ENCODE measurements at places on chromosomes 1 and 21.
A peak's percentile ranks its signal among the peaks of the same experiment; 100 is the strongest.

GRCh38 chr1:46188295-46189030, 9.8 kb downstream of the POMGNT1 start:
- DNase-seq = no peak

- DNase-seq = no peak
Measured at GRCh38 chr1:41917835-41918449, 780 bp downstream of the HIVEP3 start.

GRCh38 chr1:23118957-23119792, 49.5 kb downstream of the LUZP1 start:
- peak; percentile 31 for DNase-seq

GRCh38 chr1:16386454-16387113, 19.5 kb downstream of the SZRD1 start:
- no peak for DNase-seq

GRCh38 chr1:219938706-219939105, 10.3 kb upstream of the SLC30A10 start:
- DNase-seq = no peak

DNA sequence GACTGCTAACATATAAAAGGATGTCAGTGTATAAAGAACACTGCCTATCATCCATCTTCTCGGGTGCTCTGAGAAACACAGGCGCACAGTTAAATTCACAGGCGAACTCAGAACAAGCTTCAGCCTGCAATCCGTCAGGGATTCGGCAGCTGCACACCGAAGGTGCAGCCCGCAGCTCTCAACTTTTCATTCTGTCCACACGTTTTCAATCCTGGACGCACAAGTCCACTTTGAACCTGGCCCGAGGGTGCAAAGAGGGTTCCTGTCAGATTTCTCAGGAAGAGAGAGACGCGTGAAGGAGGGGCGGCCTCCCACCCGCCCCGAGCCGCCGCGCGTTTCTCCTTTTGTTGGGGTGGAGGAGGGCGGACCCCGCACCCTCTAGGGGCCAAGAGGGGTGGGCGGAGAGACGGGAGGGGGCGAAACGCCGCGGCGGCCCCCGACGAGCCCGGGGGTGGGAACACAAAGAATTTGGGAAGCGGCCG, 724 bp downstream of the DOCK7 start:
- DNase-seq = no peak

DNA sequence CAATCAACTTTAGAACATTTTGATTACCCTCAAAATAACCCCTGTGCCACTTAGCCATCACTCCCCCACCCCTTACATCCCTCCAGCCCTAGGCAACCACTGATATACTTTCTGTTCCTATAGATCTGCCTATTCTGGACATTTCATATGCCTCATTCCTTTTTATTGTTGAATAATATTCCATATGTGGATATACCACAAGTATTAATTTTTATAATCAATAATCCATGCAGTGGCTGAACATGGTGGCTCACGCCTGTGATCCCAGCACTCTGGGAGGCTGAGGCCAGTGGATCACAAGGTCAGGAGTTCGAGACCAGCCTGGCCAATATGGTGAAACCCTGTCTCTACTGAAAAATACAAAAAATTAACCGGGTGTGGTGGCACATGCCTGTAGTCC, 20.1 kb upstream of the MED18 start:
- DNase-seq = no peak

GRCh38 chr21:37356706-37357105, 9.9 kb upstream of the DYRK1A start:
- DNase-seq = no peak

GRCh38 chr1:198788561-198789064, 149.8 kb downstream of the PTPRC start:
- no peak for DNase-seq

DNA sequence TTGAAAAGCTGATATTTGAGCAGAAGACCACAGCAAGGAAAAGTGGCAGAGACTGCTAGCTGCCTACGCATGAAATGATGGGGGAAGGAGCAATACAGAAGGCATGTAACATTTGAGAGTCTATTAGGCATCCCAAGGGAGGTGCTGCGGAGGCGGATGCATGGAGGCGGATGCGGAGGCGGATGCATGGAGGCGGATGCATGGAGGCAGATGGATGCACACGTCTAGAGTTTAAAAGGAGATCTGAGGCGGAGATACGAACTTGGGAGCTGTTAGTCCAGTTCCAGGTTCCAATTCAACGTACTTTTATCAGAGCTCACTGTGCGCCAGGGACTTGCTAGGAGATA, 744 bp upstream of the DDX20 start:
- DNase-seq = peak; percentile 19

- no peak for DNase-seq
Measured at GRCh38 chr1:216221260-216221700, 202.0 kb downstream of the USH2A start.

GRCh38 chr1:41495210-41495948, 10.9 kb upstream of the EDN2 start:
- DNase-seq = no peak

- DNase-seq = no peak
Measured at GRCh38 chr1:184247671-184248070, 139.2 kb upstream of the C1orf21 start.

- DNase-seq = no peak
Measured at GRCh38 chr1:112717263-112717873, 2.2 kb upstream of the PPM1J start.

- DNase-seq = no peak
Measured at GRCh38 chr1:207308451-207309190, 12.9 kb upstream of the CD55 start.

GRCh38 chr1:1624443-1625403, 7.2 kb upstream of the MMP23B start:
- DNase-seq = no peak

GRCh38 chr1:225481738-225482137, 53.9 kb upstream of the LBR start:
- no peak for DNase-seq

- DNase-seq = no peak
Measured at GRCh38 chr1:186178426-186179043, 196.5 kb downstream of the TPR start.

DNA sequence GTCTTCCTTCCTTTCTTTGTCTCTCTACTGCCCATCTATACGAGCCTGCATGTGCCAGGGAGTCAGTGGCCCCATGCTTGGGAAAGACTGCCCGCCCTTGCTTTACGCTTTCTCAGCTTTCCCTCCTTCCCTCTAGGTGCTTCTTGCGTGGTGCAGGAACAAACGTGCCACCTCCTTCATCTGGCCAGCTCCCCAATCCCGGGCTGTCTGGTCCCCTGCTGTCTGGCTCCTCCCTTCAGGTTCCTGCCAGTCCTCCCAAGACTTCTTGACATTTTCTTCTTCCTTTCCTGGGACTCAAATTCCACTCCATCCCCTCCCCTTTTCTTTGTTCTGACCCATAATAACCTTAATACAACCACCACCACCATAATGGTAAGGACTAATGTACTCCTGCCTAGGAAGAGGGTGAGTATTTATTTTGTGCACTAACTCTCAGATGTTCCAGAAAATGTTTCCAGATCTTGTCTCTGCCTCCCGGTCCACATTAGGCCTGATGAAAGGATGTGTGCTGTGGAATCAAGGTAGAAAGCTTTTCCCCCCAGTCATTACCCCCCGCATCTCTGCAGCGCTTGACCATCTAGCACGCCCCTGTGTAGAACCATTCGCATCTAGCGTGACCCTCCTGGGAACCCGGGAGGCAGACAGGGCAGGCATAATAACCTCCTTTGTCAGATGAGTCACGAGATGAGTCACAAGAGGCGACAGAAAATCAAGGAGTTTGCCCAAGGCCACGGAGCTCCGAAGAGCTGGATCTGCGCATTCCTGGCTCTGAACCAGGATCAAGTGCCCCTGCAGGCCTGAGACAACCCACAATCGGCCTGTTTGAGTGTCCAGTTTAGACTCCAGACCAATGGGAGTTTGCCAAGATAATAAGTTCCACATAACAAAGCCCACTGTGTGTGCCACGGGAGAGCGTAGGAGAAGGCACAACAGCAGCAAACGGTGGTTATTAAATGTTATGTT, 60.1 kb upstream of the NEK2 start:
- no peak for DNase-seq

- DNase-seq = no peak
Measured at GRCh38 chr1:177411381-177411780, 240.6 kb downstream of the BRINP2 start.

DNA sequence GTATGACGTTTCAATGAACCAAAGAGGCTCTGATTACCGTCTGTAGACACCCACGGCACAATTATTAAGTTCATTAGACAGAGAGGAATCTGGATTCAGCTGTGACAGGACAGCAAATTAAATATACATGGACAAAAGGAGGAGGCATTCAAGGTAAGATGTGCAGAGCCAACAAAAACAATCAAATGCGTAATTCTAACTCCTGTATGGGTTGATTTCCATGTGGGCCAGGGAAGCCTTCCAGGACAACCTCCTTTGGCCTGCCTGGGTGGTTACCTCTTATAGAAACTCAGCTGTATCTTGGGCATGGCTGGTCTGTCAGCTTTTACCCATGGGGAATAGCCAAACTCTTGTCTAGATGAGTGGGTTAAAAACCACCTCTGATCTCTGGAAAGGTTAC, 43.8 kb downstream of the CCN1 start:
- no peak for DNase-seq

GRCh38 chr21:17476006-17476405, 36.8 kb upstream of the CXADR start:
- DNase-seq = no peak

- DNase-seq = no peak
Measured at GRCh38 chr1:33342041-33342723, 21.3 kb upstream of the A3GALT2 start.

DNA sequence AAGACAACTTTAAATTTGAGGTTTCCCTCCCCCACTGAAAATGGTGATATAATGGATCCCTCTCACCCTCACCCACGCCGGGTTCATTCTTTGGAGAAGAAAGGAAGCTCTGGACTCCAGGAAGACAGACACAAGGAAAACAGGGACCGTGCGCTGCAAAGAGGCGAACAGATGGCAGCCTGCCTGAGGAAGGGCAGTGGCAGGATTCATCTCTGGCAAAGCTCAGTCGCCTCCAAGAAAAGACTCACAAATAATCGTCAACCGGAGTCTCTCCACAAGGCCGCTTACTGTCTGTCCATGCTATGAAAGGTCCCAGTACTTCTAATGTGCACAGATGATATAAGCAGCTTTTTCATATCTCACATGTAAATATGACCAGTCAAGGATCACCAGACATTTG, 110.3 kb downstream of the TIAM1 start:
- no peak for DNase-seq

GRCh38 chr1:175268720-175269119, 76.1 kb upstream of the KIAA0040 start:
- DNase-seq = no peak

GRCh38 chr1:22491995-22492715, 40.5 kb downstream of the ZBTB40 start:
- DNase-seq = no peak

GRCh38 chr1:115112496-115113375, 23.4 kb upstream of the TSPAN2 start:
- DNase-seq = peak; percentile 46

DNA sequence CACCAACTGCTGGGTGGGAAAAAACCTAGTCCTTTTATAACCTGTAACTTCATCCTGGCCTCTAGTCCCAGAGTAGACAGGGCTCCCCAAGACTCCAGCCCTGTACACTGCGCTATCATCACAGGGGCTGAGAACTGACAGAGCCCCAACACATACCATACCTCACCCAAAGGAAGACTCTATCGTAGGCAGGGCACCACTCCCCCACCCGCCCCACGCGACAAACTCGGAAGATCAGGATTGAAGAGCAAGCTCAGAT, 15.8 kb downstream of the INPP5B start:
- no peak for DNase-seq

DNA sequence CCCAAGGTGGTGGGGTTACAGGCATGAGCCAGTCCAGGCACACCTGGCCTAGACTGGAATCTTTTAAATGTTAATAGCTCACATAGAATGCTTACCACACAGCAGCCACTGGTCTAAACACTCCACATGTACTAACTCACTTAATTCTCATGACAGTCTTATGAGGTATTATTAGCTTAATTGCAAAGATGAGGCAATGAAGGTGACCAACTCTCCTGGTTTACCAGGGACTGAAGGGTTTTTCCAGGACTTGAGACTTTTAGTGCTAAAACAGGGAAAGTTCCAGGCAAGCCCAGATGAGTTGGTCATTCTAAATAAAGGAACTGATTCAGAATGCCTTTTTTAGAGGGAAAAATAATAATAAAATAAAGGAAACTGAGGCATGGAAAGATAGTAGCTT, 7.0 kb upstream of the STMN1 start:
- no peak for DNase-seq

DNA sequence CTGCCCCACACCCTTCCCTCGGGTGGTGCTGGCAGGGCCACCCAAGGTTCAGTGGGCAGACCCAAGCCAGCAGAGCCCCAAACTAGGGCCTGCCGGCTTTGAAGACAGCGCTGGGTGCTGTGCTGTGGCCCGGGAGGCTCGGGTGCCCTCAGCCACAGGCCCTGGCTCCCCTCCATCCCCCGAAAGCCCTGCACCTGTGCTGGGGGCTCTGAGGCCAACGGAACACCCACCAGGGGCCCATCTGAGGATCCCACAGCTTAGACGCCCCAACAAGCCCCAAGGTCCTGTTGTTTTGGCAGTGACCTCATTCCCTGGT, 8.6 kb downstream of the ITGB2 start:
- DNase-seq = no peak

- DNase-seq = no peak
Measured at GRCh38 chr1:102219463-102219862, 222.7 kb upstream of the OLFM3 start.

DNA sequence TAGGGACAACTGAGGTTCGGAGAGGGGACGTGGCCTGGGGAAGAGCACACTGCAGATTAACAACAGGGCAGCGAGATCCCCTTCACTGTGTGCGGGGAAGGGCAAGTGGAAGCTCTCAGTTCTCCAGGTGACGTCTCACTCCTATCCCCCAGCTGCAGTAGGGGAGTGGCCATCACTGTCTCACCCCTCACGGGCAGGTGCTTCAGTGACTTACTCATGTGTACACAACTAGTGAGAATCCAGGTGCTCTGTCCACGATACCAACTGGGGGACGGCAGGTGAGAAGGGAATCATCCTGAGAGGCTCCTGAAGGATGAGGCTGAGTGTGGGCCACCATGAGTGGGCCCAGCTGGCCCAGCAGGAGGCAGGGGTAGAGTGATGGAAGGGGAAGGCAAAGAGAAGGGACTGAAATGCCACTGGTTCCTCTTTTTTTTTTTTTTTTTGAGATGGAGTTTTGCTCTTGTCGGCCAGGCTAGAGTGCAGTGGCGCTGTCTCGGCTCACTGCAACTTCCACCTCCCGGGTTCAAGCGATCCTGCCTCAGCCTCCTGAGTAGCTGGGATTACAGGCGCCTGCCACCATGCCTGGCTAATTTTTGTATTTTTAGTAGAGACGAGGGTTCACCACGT, 25.9 kb downstream of the RHBG start:
- no peak for DNase-seq

DNA sequence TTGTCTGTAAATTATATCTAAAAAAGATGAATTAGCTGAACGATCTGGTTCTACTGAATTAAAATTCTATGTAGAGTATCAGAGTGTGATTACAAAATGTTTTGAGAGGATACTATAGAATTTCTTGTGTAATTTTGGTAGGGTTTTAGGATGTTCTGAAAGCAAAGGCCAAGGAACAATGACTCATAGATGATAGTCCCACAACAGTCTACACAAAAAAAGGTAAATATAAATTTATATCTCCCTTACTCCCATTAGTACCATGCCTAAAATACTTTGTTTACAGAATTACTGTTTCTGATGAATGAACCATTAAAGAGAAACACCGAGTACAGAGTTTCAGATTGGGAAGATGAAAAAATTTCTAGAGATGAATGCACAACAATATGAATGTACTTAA, 9.5 kb downstream of the EDEM3 start:
- DNase-seq = no peak

- no peak for DNase-seq
Measured at GRCh38 chr1:9472386-9473031, 66.8 kb upstream of the SLC25A33 start.
